ENCODE measurements at places on chromosomes 12 and 14.

- DNase-seq = no peak
These were observed 31.5 kb upstream of the CACNA2D4 start for GRCh38 chr12:1949771-1950470.

DNA sequence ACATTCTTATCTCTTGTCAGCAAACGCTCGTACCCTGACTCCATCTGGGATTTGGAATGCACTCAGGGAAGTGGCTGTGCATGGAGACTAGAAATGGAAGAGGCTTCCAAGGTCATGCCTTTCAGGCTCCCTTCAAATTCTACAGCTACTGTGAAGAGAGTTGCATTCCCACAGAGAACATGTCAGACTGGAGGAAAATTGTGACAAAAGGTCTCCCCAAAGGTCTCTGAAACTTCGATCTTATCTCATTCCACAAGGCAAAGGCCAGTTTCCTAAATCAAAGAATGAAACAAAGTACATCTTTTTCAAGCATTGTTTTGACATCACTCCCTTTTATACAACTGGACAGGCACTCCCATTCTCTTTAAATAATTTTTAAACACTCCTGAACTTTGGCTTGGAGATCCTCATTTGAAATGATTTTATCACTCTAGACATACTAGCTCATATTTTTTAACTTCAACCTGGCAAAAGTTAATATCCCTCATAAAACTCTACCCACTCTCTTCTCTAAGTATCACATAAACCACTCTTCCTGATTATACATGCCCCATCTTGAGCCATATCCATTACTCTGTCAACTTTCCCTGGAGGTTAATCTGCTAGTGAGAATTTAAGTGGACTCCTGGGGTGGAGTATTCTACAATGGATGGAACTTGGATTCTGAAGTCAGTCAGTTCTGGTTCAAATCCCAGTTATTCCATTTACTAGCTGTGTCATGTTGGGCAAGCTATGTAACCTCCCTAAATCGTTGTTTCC lies 218.1 kb upstream of the HMGA2 start:
- DNase-seq = no peak

- DNase-seq = no peak
These were observed 426.9 kb downstream of the NOVA1 start for GRCh38 chr14:26170885-26171284.

DNA sequence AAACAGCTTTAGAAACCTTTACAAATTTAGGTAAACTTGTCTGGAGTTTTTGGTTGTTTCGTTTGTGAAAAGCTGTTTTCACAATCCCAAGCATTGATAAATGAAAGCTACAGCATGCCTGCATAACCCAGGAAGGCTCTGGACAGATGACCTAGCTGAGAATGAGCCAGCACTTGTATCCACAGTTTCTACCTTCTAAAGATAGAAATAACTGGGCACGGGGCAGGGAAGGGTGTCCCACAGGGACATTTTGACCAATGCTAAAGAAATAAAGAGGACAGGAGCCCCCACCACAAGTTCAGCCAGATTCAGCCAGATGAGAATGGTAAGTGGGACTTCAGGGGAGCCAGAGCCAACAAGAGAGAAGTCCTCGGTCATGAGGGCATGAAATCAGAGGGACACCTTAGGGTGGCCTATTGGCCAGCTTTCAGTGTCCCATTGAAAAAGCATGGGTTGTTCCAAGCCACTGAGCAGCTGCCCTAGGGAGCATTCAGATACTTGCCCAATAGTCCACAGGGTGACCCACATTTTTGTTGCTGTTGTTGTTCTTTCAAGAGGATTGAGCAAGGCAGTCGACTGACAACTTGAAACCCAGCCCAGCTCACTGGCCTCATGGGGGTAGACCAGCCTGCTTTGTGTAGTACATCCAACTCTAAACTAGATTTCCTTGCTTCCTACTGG lies 140.3 kb upstream of the NUDT4 start:
- no peak for DNase-seq

- DNase-seq = no peak
These were observed 11.0 kb downstream of the ITPR2 start for GRCh38 chr12:26822026-26822425.

GRCh38 chr12:19576506-19577280 lies 137.4 kb downstream of the AEBP2 start:
- no peak for DNase-seq

- DNase-seq = no peak
These were observed 18.2 kb downstream of the MSI1 start for GRCh38 chr12:120350576-120351350.

- DNase-seq = no peak
These were observed 227.2 kb downstream of the NPAS3 start for GRCh38 chr14:33165926-33166289.

DNA sequence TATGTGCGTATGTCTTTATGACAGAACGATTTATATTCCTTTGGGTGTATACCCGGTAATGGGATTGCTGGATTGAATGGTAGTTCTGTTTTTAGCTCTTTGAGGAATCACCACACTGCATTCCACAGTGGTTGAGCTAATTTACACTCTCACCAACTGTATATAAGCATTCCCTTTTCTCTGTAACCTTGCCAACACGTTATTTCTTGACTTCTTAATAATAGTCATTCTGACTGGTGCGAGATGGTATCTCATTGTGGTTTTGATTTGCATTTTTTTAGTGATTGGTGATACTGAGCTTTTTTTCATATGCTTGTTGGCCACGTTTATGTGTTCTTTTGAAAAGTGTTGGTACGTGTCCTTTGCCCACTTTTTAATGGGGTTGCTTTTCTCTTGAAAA lies 49.7 kb downstream of the FRS2 start:
- DNase-seq = no peak

DNA sequence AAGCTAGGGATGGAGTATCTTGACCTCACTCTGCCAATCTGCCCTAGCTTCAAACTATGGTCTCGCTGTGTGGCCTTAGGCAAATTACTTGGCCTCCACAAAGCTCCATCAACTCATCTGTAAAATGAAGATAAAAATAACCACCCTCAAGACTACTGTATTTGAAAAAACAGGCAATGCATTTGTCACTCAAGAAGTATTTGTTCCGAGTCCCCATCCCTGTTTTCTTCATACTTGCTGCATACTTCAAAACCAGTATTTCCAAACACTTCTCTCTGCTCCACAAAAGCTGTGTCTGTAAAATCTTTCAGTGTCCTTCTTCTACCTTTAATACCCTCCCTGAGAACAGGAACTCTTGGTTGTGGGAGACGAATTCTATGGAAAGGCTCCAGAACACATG lies 47.9 kb downstream of the GTF2A1 start:
- DNase-seq = no peak

DNA sequence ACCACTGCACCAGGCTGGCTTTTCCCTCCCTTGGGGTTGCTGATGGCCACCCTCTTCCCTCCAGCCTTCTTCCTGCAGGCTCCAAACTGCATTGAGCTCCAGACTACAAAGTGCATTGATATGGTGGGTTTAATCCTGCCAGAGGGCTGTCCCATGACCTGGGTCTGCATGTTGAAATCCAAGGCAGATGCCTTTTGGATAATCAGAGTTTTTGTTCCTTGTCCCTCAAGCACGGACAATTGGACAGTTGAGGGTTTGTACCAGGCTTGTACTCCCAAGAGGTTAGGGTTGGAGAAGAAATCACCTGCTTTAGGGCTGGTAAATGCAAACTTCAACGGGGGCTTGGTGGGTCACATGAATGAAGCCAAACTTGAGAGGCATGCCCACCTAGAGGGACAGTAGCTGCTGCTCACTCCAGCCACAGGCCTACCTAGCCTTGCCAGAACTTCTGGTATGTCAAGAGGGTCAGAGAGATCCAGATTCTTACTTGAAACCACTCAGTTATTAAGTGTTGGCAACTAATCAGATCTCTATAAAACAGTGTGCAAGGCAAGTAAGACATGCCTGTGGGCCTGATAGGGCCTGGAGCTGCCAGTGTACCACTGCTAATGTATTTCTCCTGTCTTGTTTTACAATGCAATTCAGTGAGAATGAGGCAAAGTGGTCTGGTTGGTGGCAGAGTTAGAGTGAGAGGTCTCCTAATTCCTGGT lies 21.7 kb upstream of the KRT83 start:
- DNase-seq = no peak

DNA sequence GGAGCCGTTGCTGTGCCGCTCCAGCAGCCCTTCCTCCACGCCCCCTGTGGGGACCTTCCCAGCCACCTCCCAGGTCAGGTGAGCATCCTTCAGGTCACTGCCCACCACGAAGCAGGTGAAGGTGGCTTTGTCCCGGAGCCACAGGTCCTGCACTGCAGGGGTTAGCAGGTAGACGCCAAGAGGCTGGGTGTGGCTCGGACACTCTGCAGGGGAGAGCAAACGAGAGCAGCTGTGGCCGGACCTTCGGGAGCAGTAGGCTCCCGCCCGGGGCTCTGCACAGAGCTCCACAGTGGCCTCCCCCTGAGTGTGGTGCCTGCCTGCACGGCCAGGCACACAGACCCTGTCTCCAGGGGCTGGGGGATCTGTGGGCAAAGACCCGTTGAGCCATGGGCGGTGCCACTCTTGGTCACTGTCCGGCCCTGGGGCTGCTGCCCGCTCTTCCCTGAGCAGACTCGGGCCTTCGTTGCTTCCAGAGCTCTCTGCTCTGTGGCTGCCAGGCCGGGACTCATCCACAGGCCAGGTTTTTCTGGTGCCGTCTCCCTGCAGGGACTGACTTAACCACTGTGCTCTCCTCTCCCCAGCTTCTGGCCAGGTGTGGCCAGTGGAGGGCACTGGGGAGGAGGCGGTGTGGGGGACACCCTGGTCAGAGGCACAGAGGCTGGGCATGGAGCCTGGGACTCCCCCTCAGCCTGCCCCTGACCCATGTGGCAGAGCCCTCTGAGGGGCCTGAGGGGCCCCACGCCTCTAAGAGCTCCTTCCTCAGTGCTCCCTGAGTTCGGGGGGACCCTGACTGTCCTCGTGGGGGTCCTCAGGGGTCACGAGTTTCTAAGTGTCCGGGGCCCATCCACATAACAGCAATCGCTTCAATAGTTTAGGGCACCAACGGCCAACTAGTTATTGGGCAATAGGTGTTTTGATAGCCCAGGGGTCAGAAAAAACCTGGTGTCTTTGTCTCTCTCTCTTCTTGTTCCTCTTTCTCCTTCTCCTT lies 314.9 kb downstream of the TMEM121 start:
- no peak for DNase-seq

DNA sequence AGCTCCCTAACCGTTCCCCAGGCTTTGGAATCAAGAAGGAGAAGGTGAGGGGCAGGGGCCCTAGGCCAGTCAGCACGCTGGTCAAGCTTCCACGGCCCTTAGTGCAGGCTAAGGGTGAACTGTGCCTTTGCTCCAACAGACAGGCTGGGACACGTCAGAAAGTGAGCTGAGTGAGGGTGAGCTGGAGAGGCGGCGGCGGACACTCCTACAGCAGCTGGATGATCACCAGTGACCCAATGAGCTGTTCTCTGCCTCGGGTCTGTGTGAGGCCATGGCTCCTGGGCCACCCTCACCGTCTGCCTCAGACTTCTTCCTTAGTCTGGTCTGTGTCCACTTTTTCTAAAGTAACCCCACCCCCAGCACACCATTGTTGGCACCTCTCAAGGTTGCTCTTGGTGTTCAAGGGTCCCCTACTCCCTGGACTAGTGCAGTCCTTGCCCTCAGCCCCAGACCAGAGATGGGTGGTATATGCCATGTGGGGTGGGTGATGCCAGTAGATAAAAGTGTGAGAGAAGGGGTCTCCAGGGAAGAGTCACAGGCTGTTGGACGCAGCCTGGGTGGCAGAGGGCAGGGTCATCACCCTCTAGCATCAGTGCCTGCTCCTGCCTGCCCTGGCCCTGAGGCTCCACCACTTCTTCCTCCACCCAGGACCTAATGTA lies 20.7 kb downstream of the PRPF40B start:
- no peak for DNase-seq

GRCh38 chr12:21239866-21240265 lies 94.9 kb downstream of the SLCO1A2 start:
- no peak for DNase-seq

- peak; percentile 88 for DNase-seq
These were observed at the start of gene EP400 for GRCh38 chr12:131949431-131950181. EP400 (plus strand) TSS chr12:131949942; CDS start chr12:131960620, 10,678 bp downstream.

DNA sequence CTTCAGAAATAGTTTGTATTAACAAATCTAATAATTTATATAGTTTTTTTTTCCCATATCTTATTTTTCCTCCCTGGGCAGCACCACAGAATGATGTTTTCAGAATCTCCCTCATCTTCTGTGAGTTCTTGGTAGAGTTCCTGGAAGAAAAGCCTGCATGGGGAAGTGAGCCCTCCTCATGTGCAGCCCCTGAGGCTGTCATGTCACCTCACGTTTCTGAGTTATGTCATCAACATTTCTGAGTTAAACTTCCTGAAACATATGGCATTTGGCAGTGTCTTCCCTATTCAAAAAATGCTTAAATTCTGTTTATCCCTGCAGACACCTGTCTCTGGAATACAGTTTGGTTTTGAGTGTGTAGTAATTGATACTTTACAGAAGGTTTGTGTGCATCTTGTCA lies 979.0 kb downstream of the TMEM121 start:
- DNase-seq = no peak

DNA sequence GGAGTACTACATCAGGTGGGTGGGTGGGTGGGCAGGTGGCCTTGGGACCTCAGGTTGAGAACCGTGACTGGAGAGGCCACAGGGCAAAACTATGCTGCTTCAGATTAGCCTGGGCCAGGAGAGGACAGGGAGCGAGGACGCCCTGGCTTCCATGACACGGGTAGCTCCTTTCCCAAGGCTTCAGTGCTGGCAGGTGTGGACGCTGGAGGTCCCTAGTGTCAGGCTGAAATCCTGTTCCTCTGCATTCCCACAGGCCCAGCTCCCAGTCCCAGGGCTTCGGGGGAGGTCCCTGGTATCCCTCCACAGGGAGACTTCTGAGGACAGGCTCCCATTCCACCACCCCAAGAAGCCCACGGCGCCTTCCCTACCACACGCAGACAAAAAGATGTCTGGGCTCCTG lies 31.6 kb downstream of the CCDC92 start:
- no peak for DNase-seq

GRCh38 chr12:23742574-23742973 lies 206.9 kb downstream of the SOX5 start:
- no peak for DNase-seq
